ENCODE measurements at places on chromosomes 4 and X.

- no peak for DNase-seq
Measured at GRCh38 chr4:184039963-184040383, 134.9 kb downstream of the STOX2 start.

- no peak for DNase-seq
Measured at GRCh38 chr4:13985837-13986236, 358.3 kb upstream of the BOD1L1 start.

GRCh38 chr4:95272797-95273196 lies 276.0 kb downstream of the UNC5C start:
- no peak for DNase-seq

GRCh38 chrX:87900320-87900908 lies 382.8 kb downstream of the KLHL4 start:
- DNase-seq: no peak

- DNase-seq: no peak
Measured at GRCh38 chr4:187027272-187027671, 303.6 kb upstream of the FAT1 start.

All from stimulated activated CD4-positive, alpha-beta T cell treated with anti-CD3 and anti-CD28 coated beads, Interleukin-1b, Interleukin-23, amount 100 ng/mL, for 1 hour (primary cell).